CD4-positive, alpha-beta T cell treated with Interferon gamma for 1 hour (primary cell): ENCODE measurements at places on chromosomes 11 and 22.

DNA sequence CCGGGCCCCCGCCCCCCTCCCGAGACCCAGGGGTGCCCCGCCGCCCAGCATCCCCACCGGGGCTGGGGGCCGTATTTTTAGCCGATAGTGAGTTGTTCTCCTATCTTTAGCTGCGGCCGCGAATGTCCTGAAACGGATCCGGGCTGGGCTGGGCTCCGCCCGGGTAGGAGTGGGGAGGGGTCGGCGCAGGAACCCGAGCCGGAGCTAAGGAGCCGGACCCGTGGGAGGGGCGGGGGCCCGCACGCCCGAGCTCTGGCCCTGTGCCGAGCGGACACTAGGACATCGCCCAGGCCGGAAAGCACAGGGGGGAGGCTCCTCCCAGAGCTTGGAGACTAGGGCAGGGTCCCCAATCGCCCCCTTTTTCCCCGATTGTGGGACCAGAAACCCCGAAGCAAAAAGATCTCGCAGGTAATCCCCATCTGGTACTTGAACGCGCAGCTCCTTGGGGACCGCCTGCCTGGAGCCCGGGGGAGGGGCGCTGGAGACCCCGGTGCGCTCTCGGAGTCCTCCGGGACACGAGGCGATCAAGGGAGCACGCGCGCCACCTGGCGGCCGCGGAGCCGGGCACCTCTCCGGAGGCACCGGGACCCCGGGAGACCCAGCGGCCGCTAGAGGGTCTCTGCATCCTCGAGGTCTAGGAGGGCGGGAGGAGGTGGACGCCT, 669 bp downstream of the CDC42EP2 start:
- peak; percentile 72 for DNase-seq

- no peak for DNase-seq
These were observed 3.7 kb upstream of the HEPHL1 start for GRCh38 chr11:94017446-94017845.

- no peak for DNase-seq
These were observed 24.0 kb upstream of the TMEM191C start for GRCh38 chr22:21443057-21443734.

GRCh38 chr11:69537855-69538640, 56.6 kb downstream of the LINC01488 start:
- no peak for DNase-seq

GRCh38 chr22:36332623-36333332, 55.0 kb downstream of the MYH9 start:
- peak; percentile 31 for DNase-seq

GRCh38 chr11:7449211-7449840, 36.0 kb upstream of the OLFML1 start:
- no peak for DNase-seq

DNA sequence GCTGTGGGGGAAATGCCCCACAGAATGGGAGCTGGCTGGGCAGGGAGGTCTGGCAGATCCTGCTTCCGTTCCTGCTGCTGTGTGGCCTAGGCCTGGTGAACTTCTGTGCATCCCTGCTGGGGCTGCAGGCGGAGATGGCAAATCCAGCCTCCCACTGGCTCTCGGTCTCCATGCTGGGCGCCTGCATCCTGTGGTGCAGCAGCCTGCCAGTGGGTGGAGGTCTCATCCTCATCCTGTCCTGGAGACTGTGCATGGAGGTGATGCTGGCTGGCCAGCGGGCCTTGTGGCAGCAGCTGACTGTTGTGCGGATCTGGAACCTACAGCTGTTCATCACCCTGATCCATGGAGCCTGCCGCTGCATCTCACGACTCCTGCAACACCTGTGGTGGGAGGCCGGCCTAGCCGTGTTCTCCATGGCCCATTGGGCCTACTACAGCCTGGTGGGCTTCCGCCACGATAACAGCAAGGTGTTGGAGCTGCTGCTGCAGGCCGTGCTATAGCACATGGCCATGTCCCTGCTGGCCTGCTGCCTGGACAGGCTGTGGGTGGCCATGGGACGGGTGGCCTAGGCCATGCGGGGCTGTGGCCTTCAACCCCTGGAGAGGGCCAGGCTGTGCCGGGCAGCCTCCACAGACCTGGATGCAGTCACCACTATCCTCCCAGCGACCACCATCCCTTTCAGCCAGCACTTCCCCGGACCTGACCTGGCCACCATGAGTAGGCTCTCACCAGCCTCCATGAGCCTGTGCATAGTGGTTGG, 8.8 kb upstream of the RPL3 start:
- no peak for DNase-seq

- no peak for DNase-seq
These were observed 65.6 kb downstream of the CECR2 start for GRCh38 chr22:17434856-17435255.

DNA sequence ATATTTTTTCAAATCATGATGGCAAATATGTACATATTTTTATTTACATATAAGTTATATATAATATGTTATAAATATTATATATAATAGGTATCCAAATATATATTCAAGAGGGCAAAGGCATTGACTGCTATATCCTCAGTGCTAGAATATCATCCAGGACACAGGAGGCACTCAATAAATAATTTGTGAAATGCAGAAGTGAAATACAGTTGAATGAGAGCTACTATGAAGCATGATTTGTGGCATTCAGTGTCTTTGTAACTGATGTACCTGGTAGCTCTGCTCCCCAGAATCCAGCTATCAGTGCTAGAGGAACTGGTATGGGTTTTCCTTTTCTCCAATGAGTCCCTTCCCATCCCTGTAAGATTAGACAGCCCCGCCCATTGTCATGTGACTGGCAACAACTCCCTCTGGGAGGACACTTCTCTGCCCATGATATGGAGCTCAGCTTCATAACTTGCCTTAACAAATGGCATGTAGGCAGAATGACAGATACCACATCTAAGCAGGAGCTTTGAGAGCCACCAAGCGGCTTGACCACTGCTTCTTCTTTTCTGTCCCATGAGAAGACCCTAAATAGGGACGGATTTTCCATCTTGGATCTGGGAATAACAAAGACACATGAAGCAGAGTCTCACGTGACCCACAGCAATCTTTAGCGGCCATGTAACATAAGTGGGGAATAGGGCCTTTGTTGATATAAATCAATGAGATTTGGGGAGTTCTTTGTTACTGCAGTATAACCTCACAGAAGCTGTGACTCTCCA, 10.2 kb upstream of the CD82 start:
- no peak for DNase-seq

GRCh38 chr11:38345286-38345685, 1747.2 kb upstream of the RAG2 start:
- no peak for DNase-seq

DNA sequence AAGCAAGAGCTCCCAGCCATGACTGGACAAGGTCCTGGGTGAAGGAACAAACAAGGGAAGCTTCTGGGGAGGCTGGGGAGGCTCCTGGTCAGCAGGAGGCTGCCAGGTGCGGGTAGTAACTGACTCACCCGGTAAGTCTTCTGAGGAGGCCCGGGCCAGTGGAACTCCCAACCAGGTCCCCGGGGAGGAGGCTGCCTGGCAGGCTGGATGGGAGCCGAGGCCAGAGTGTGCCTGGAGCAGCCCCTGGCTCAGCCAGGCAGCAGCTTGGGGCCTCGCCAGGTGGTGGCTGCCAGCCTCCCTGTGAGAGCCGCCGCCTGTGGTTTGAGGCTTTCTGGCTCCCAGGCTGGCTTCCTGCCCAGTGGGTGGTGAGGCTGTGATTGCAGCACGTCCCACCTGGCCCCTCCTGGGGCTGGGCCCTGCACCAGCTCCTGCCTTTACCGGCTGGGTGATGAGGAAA, 46.2 kb downstream of the IGF2 start:
- DNase-seq: peak; percentile 43

DNA sequence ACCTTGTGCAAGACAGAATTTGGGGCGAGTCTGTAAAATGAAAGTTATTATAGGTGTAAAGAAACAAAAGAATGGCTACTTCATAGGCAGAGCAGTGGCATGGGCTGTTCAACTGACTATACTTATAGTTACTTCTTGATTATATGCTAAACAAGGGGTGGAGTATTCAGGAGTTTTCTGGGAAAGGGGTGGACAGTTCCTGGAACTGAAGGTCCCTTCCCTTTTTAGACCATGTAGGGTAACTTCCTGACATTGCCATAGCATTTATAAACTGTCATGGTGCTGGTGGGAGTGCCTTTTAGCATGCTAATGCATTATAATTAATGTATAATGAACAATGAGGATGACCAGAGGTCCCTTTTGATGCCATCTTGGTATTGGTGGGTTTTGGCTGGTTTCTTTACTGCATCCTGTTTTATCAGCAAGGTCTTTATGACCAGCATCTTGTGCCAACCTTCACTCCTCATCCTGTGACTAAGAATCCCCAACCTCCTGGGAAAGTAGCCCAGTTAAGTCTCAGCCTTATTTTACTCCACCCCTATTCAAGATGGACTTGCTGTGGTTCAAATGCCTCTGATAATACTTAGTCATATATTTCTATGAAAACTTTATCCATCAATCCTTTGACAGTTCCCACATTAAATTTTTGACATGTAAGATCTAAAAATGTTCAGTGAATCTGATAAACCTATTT, 118.6 kb downstream of the ARHGAP42 start:
- no peak for DNase-seq

DNA sequence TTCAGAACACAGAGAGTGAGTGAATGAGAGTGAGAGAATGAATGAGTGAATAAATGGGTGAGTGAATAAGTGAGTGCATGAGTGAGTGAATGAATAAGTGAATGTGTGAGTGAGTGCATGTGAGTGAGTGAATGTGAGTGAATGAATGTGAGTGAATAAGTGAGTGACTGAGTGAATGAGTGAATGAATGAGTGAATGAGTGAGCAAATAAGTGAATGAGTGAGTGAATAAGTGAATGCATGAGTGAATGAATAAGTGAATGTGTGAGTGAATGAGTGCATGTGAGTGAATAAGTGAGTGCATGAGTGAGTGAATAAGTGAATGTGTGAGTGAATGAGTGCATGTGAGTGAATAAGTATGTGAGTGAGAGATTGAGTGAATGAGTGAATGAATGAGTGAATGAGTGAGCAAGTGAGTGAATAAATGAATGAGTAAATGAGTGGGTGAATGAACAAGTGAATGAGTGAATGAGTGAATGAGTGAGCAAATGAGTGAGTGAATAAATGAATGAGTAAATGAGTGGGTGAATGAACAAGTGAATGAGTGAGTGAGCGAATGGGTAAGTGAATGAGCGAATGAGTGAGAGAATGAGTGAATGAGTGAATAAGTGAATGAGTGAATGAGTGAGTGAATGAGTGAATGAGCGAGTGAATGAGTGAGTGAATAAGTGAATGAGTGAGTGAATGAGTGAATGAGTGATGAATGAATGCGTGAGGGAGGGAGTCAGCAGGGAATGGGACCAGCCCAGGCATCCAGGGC, 21.3 kb upstream of the MUC5B start:
- no peak for DNase-seq

GRCh38 chr11:119185981-119186634, 833 bp downstream of the NHERF4 start:
- DNase-seq: no peak

GRCh38 chr11:73570415-73571114, 27.3 kb downstream of the FAM168A start:
- DNase-seq: no peak

DNA sequence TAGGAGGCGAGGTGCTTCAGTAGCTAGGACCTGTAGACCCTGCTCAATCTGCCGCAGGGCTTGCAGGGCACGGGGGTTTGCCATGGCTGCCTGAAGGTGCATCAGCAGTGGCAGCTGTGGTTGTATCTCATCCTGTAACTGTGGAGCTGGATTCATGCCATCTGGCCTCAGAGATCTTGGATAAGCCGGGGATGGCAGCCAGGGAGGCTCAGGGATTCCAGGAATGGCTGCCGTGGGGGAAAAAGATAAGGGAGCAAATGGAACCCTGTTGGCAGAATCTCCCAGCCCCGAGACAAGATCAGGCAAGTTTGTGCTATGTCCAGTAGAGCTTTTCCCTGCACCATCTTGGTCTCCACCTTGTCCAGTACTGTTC, 1.8 kb downstream of the UBQLN3 start:
- DNase-seq: no peak

GRCh38 chr22:39350757-39351688, 1.2 kb downstream of the SYNGR1 start:
- DNase-seq: no peak

- DNase-seq: peak; percentile 94
These were observed 30.5 kb downstream of the CTNND1 start for GRCh38 chr11:57792060-57792541.

- DNase-seq: no peak
These were observed 24.2 kb downstream of the BLID start for GRCh38 chr11:122091835-122092234.

GRCh38 chr11:130587658-130588057, 139.2 kb downstream of the ADAMTS15 start:
- no peak for DNase-seq

GRCh38 chr22:30894371-30894740, 74.2 kb downstream of the MORC2 start:
- no peak for DNase-seq

- DNase-seq: no peak
These were observed 24.0 kb downstream of the RAB30 start for GRCh38 chr11:83047515-83048225.

- no peak for DNase-seq
These were observed 15.2 kb downstream of the SBF1 start for GRCh38 chr22:50459496-50460140.

- no peak for DNase-seq
These were observed 38.4 kb downstream of the TOLLIP start for GRCh38 chr11:1271002-1271401.
